Stimulated activated CD4-positive, alpha-beta T cell treated with anti-CD3 and anti-CD28 coated beads, TNF-alpha, amount 100 ng/mL, for 48 hours (primary cell): ENCODE measurements at places on chromosomes 12 and 14.
A peak's percentile ranks its signal among the peaks of the same experiment; 100 is the strongest.

- DNase-seq: no peak
Observed at GRCh38 chr14:55074662-55075061, 23.2 kb downstream of the MAPK1IP1L start.

DNA sequence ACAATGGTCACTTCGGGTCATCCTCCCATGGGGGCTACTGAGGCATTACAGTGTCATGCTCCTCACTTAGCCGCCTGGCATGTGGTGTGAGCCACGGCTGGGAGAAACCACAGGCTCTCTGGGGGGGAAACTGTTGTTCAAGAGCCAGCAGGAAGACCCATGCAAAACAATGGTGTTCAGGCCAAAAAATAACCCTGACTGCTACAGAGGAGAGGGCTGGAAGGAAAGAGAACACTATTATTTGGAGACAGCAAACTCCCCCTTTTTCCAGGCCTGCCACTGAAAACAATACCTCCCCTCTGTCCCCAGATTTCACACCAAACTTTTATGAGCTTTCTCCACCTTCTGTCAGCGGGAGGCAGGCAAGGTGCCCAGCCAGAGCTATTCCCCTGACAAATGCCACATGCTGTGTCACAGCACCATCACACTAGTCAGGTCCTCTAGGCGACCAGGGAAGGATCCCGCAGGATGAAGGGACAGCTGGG lies 83.7 kb downstream of the CHGA start:
- no peak for DNase-seq

- DNase-seq: peak; percentile 33
Observed at GRCh38 chr14:105203057-105203531, 22.0 kb upstream of the NUDT14 start.

DNA sequence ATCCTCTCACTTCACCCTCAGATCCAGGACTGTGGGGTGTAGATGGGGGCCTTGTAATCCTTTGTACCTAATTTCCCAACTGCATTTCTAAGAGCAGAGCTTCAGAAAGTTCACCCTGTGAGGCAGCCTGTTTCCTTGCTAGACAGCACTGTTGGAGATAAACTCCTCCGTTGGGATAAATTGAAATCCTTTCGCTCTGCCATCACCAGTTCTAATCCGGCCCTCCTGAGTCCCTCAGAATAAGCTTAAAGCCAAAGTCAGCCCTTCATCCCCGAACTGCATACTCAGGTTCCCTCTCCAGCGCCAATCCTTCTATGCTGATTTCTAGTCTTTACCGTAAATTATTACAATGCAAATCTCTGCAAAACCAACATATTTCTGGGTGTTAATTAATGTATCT lies 114.7 kb downstream of the PRMT8 start:
- no peak for DNase-seq

DNA sequence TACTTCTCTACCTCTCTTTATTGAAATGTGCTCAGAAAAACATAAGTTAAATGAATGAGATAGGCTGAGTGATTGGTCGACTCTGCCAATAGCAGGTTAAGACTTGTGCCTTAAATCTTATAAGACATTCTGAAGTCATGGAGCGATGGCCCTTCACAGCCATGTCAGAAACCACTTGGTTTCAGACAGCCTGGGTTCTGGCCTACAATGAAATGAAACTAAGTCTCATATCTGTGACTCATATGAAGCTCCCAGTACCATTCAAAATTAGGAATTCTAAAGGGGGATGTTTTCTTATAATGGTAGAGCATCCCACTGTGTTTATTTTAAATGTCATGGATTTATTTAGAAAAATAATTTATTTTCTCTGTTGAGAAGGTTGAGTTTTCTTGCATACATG lies 42.6 kb downstream of the PLXNC1 start:
- no peak for DNase-seq

GRCh38 chr12:34022079-34022830 lies at the start of gene ALG10:
Gene ALG10 (plus strand): TSS chr12:34022496. CDS start chr12:34022600, 104 bp downstream.
- peak; percentile 86 for DNase-seq

DNA sequence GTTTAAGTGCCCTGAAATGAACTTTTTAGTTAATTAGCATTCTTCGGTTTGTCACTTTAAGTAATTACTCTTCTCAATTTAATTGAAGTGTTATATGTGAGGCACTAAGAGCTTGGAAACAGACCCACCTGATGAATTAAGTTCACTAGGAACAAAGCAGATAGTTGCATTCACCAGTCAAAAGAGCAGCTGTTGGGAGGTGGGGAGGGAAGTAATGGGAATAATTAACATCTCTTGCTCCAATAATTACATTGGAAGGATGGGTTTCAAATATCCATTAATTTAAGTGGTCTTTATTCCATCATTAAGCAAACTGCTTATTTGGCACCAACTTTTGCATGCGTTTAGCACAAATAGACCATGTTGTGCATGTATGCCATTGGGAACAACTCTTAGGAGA lies 667.2 kb downstream of the GALC start:
- no peak for DNase-seq

- no peak for DNase-seq
Observed at GRCh38 chr14:31229638-31230572, 22.3 kb upstream of the HECTD1 start.

- DNase-seq: no peak
Observed at GRCh38 chr12:129607756-129608155, 296.1 kb downstream of the TMEM132D start.

- no peak for DNase-seq
Observed at GRCh38 chr14:89648510-89648909, 231.5 kb upstream of the FOXN3 start.

GRCh38 chr12:56385873-56386272 lies 23.2 kb upstream of the APOF start:
- no peak for DNase-seq

DNA sequence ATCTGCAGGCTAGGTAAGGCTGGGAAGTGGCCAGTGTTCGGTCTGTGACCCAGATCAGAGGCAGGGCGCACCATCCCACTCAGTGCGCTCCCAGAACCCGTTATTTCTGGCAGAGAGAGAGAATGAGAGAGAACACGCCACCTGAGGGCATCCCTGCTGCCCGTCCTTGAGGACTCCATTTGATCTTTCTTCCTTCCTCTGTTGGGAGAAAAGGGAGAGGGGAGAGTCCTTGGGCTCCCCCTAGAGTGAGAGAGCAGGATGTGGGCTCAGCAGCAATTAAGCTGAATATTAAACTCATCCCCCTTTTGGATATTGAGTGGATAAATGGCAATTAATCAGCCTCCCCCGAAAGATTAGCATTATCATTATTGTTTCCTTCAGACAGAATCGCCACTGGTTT lies 70.6 kb downstream of the IFT43 start:
- no peak for DNase-seq

DNA sequence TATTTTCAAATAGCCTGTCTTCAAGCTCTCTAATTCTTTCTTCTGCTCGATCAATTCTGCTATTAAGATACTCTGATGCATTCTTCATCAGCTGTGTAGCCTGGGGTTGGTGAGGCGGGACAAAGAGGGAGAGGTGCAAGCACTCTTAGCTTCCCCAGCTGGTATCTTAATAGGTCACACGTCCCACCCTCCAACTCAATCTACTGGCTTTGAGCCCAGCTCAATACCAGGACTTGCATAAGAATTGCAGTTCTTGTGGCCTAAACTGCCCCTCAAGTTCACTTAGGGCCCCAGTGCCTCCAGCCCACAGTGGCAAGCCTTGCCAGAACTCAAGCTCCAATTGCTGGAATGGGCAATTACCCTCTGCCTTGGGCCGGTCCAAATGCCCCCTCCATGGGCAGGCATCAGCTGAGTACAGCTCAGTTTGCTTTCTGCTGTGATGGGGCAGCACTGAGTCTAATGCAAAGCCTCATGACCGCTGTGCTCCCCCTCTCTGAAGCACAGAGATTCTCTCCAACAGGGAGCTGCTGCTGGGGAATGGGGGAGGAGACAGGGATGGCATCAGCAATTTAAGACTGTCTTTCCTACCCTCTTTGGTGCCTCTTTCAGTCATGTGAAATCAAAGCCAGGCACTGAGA lies 5.6 kb upstream of the SPATA7 start:
- no peak for DNase-seq

DNA sequence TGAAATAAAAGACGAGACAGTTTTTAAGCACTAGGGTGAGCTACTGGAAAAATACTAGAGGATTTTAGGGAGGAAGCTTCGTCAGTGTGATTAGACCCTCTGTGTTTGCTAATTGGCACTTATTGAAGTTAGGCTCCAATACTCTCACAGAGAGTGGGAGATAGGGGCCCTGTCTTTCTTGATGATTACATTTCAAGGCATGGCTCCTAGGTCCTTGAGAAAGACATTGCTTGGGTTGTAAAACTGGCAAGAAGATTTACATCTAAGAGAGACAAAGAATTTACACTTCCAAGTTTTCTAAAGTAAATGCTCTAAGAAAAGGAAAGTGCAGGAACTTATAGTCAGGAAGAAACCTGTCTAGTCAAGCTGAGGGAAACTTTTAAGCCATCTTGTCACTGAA lies 183.2 kb downstream of the C12orf50 start:
- no peak for DNase-seq

- DNase-seq: peak; percentile 29
Observed at GRCh38 chr12:52213564-52214420, 19.3 kb upstream of the KRT7 start.

DNA sequence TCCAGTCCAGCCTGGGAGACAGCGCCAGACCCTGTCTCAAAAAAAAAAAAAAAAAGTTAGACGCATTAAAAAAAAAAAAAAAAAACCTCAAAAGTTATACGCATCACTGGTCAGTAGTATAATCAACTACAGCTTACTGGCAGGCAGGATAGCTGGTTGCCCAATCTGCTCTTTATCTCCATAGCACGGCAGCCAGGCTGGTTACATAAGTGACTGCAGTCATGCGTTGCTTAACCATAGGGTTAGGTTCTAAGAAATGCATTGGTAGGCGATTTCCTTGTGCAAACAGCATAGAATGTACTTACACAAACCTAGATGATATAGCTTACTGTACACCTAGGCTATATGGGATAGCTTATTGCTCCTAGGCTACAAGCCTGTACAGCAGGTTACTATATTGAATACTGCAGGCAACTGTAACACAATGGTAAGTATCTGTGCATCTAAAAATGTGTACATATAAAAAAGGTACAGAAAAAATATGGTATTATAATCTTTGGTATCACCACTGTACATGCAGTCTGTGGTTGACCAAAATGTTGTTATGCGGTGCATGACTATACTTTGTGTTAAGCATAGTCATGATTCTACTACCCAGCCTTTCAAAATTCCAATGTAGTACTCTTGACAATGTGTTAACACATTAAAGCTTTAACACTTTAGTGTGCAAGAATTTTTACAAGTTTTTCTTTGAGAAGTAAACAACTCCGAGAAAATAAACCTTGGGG lies 8.1 kb downstream of the L2HGDH start:
- DNase-seq: no peak

DNA sequence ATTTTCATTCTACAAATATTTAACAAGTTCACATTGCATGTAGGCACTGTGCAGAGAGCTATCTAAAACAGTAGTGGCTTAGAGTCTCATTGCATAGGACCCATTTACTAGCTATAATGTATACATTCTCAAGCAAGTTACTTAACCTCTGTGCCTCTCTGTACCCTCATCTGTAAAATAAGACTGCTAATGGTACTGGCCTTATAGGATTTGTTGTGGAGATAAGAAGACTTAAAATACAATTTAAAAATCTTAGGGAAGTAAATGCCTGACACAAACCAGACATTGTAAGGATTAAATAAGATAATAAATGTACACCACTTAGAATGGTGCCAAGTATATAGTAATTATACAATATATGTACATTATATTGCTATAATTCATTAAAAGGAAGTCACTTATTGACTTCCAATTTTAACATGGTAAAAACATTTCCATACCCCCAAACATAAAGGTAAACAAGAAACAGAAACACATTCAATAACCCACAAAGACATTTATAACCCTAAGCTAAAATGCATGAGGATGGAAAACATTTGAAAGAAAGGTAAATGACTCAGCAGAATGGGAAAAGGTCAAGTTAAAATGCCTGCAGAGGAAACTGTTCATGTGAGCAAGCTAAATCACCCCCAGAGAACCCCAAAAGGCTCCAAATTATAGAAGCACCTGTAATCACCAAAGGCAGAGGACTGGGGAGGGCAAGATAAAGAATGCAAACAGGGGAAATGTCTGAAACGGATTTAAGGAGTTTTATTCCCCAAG lies 30.8 kb downstream of the RPS6KA5 start:
- DNase-seq: no peak

GRCh38 chr14:67595392-67595791 lies 4.7 kb downstream of the PIGH start:
- DNase-seq: no peak

DNA sequence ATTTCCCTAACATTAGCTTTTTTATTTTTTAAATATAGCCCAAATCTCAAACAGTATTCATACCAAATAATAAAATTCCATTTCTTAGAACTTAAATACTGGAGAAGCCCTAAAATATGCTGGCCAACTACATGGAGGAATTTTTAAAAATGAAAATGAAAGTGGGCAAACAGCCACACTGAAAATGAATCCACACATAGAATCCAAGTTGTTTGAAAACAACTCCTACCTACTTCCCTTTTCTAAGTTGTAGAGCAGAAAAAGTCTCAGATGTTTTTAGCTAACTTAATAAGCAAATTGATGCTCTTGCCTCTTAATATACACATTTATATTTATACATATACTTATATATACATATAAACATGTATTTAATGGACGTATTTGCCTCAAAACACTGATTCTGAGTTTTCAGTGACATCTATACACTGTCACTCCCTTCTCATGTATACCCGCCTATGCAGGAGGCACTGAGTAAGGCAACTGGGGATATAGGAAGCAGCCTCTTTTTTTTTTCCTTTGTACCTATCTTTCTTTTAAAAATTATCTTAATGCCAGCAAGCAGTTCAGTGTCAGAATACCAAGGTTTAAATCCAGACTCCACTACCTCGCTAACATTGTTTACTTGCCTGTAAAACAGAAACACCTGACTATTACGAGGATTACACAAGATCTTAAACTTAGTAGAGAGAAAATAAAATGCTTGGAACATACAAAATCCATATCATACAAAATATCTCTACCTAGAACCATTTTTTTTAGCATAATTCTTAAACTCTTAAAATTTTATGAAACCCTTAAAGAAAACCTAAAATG lies 13.3 kb downstream of the DICER1 start:
- no peak for DNase-seq

- DNase-seq: peak; percentile 25
Observed at GRCh38 chr12:51721282-51721940, 127.1 kb downstream of the FIGNL2 start.

DNA sequence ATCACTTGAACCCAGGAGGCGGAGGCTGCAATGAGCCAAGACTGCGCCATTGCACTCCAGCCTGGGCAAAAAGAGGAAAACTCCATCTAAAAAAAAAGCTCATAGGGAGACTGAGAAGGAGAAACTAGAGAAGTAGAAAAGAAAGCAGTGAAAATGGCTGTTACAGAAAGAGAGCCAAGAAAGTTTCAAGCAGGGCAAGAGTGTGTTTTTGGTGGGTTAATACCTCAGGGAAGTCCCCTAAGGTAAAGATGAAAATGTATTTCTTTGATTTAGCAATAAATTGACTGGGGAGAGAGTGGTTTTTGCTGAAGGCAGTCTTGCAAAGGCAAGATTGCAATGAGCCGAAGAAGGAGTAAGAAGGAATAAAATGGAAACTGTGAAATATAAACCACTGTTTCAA lies 10.0 kb upstream of the DUSP16 start:
- no peak for DNase-seq

DNA sequence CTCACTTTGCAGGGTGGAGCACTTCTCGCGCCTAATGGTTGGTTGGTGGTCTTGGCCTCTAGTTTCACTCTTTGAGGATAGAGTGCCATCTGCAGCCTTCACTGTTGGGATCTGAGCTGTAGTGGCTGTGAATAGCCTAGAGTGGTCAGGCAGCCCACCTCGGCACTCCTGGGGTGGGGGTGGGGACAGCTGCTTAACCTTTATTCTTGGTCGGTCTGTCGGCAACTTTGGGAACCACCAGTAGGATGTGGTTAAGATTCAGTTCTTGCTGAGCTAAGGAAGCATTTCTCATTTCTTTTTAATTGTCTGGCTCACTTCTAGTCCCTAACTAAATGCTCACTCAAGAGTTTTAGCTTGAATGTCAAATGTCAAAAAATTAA lies 21.1 kb downstream of the TMBIM6 start:
- no peak for DNase-seq
